ENCODE measurements at places on chromosomes 1 and 21.

- no peak for DNase-seq
Observed at GRCh38 chr1:116836099-116836498, 73.6 kb upstream of the PTGFRN start.

DNA sequence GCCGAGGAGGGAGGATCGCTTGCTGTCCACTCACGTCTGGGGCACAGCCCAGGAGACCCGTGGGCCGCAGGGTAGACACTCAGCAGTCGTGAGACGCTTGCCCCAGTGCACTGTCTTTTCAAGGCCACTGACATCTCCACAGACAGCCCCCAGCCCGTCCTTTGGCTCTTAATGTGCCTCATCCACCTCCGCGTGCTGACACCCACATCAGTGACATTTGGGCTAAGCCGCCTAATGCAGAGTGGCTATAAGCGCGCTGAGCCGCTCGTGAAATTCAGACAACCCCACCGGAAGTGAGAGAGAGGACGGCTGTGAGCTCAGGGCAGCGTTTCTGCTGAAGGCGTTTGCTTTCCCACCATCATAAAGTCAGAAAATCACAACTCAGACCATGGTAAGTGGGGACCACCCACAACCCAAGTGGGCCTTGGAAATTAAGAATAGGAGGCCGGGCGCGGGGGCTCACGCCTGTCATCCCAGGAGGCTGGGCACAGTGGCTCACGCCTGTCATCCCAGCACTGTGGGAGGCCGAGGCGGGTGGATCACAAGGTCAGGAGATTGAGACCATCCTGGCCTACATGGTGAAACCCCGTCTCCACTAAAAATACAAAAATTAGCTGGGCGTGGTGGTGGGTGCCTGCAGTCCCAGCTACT lies 8.4 kb downstream of the SLC35E2B start:
- DNase-seq = no peak

GRCh38 chr1:9084906-9085305 lies 15.5 kb upstream of the SLC2A5 start:
- no peak for DNase-seq

GRCh38 chr21:42523941-42524340 lies 10.3 kb downstream of the SLC37A1 start:
- no peak for DNase-seq

- no peak for DNase-seq
Observed at GRCh38 chr1:5860277-5860676, 131.9 kb downstream of the NPHP4 start.

DNA sequence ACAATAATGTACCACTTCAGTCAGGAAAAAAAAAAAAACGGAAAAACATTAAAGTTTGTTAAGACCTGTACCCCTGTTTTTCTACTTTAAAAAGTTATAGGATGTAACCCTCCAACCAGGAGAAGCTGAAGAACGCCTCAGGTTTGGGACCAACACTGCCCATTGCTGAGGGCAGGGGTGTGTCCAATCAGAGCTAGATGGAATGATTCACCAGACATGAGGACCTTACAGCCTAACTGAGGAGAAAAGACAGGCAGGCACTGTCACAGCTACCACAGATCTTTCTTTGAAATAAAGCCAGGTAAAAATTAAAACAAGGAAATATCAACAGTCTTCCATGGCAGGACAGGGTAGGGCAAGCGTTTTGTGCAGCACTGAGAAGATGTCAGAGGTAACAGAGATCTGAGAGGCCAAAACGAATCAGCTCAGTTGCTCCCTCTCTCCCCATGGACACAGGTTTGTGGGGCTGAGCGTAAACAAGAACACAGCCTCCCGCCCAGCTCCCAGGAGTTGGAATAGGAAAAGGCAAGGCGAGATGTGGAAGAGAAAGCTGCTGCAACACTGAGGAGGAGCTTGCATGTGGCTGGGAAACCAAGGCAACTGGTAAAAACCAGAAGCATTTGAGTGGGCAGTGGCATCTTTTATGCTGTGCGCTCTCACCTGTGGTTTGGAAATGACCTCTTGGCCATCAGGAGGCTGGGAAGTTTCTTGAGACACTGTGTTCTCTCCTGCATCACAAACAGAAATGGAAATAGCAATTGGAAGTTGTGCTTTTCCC lies 34.0 kb downstream of the SEC16B start:
- DNase-seq = no peak
